ENCODE measurements at places on chromosomes 4 and X.
A peak's percentile ranks its signal among the peaks of the same experiment; 100 is the strongest.

- DNase-seq, result no peak
Observed at GRCh38 chr4:10168151-10168550, 51.6 kb upstream of the WDR1 start.

GRCh38 chr4:12697970-12698369, 786.2 kb downstream of the RAB28 start:
- no peak for DNase-seq

- no peak for DNase-seq
Observed at GRCh38 chrX:41449131-41449530, 2.0 kb downstream of the NYX start.

DNA sequence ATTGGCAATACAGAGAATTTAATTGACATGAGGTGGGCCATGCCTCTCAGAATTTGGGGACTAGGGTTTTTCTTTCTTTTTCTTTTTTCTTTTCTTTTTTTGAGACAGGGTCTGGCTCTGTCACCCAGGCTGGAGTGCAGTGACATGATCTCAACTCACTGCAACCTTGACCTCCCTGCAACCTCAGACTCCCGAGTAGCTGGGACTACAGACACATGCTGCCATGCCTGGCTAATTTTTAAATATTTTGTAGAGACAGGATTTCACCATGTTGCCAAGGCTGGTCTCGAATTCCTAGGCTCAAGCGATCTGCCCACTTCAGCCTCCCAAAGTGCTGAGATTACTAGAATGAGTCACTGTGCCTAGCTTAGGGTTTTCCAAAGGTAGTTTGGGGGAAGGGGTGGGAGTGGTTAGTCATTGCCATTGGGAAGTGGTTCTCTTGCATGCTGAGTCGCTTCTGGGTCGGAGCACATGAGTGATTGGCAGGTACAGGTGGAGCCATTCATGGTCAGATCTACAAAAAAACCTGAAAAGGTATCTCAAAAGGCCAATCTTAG, 54.5 kb downstream of the MID2 start:
- DNase-seq, result no peak

GRCh38 chr4:92099861-92100260, 203.9 kb upstream of the GRID2 start:
- DNase-seq, result no peak

- no peak for DNase-seq
Observed at GRCh38 chr4:147791865-147792264, 60.0 kb downstream of the ARHGAP10 start.

- no peak for DNase-seq
Observed at GRCh38 chr4:113436360-113436759, 325.2 kb downstream of the CAMK2D start.

GRCh38 chr4:107996949-107997788, 7.5 kb downstream of the HADH start:
- no peak for DNase-seq

DNA sequence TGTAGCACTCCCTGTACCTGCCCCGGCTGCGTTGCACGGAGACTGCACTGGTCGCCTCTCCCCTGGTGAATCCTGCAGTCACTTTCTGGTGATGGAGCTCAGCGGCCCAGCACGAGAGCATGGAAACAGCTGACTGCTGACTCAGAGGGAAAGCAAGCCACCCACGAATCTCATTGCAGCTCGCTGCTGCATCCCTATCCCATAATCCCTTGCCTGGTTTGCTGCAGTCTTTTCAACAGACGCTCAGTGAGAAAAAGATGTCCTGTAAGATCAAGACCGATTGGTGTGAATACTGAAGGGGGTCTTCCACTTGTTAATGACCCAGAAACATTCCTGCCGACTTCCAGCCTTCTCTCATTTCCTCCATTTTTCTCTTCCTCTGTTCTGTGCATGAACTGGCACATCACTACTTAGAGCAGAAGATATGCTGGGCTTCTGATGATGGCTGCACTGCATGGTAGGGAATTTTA, 52.9 kb downstream of the TRIM2 start:
- peak; percentile 37 for DNase-seq

- no peak for DNase-seq
Observed at GRCh38 chr4:68904786-68905185, 46.8 kb downstream of the UGT2A3 start.

Data from neural crest cell (in vitro differentiated cells).